ENCODE measurements at places on chromosomes 6 and 20.

GRCh38 chr6:54132587-54132986 lies 21.3 kb downstream of the MLIP start:
- DNase-seq, result no peak

DNA sequence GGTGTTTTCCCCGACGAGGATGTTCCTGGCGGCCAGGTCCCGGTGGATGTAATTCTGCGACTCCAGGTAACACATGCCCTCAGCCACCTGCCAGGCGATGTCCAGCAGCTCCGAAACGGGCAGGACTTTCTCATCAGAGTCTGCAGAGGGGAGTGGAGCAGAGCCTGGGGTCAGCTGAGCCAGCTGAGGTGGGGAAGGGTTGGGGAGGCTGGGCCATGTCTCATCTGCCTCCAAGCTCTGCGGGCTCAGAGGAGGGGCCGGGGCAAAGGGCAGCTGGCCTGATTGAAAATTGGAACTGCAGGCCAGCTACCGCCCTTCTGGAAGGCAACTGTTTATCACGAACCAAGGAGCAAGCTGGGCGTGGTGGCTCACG lies 6.4 kb downstream of the PTK6 start:
- DNase-seq, result no peak

DNA sequence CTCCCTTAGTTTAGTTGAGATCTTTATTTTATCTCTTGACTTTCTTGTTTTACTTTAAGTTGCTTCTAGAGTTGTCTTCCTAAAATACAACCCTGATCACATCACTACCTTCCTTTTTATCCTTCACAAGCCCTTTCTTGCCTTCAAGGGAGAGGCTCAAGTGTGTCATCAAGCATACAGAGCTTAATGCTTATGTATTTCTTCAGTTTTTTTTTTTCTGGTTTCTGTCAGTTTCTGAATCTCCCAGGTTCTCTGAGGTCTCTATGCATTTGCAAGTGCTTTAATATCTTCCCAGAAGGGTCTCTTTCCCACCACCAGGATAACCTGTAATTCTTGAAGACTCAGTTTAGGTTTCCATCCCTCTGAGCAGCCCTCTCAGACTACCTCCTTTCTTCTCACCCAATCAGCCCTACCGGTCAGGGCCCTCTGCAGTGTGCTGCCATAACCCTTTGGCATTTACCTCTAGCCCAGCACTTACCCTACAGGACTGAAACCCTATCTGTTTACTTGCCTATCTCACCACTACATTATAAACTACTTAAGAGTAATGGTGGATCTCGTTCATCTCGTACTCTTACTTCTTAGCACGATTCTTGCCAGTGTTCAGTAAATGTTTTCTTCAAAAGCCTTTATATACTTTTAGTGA lies 36.9 kb downstream of the EYA4 start:
- no peak for DNase-seq

DNA sequence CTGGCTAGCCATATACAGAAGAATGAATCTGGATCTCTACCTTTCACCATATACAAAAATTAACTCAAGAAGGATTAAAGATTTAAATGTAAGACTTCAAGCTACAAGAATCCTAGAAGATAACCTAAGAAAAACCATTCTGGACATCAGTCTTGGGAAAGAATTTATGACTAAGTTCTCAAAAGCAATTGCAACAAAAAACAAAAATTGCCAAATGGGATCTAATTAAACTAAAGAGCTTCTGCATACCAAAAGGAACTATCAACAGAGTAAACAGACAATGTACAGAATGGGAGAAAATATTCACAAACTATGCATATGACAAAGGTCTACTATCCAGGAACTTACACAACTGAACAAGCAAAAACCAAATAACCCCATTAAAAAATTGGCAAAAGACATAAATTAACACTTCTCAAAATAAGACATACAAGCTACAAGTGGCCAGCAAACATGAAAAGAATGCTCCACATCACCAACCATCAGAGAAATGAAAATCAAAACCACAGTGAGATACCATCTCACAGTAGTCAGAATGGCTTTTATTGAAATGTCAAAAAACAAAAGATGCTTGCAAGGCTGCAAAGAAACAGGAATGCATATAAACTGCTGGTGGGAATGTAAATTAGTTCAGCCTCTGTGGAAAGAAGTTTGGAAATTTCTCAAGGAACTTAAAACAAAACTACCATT lies 66.8 kb upstream of the RSPO3 start:
- no peak for DNase-seq

DNA sequence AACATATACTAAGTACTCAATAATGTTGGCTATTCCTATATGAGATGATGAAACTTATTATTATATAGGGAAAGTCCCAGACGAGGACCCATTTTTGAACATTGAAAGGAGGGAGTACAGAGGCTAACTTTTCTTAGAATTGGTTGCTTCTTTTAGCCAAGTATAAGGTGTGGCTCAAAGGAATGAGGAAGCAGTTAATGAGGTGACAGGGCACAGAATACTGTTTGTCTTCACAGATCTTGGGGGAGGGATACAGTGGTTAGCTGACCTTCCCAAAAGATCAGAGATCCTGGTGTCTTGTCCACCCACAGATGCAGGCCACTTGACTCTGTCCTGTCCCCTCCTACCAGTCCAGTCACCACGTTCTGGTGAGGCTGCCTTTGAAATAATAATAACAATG lies 67.8 kb upstream of the EPB41L1 start:
- DNase-seq, result no peak

- DNase-seq, result no peak
These were observed 16.7 kb upstream of the IRAK1BP1 start for GRCh38 chr6:78850621-78851020.

DNA sequence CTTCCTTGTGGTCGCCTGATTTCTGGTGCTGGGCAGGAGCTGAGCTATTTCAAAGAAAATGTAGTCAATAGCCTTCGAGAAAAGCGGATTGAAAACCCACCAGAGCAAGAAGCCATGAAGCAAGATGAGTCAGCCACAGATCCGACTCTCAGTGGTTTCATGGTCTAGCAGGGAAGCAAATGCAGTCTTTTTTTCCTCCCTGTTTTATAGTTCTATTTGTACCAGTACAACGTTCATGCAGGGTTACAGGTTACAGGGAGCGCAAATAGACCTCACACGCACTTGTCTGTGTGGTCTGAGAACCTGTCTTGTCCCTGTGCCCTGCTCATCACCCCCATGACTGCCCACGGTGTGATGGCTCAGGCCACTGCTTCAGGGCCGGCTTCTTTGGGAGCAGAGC lies 309.8 kb upstream of the SUPT3H start:
- no peak for DNase-seq

DNA sequence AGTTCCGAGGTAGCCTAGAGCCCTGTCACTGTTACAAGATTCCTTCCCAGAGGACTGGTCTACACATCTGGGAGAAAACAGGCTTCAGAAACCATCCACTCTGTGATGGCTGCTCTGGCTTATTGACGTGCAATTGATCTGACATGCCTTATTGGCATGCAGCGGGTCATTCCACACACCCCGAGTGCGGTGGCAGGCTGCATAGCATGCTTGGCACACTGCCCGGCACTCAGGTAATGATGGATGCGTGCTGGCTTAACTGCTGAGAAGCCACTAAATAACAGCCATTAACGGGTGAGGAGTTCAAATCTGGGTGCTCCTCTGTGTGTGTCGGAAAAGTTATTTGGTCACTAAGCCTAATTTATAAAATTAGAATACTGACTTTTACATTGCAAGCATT lies 67.9 kb upstream of the CDH4 start:
- no peak for DNase-seq

DNA sequence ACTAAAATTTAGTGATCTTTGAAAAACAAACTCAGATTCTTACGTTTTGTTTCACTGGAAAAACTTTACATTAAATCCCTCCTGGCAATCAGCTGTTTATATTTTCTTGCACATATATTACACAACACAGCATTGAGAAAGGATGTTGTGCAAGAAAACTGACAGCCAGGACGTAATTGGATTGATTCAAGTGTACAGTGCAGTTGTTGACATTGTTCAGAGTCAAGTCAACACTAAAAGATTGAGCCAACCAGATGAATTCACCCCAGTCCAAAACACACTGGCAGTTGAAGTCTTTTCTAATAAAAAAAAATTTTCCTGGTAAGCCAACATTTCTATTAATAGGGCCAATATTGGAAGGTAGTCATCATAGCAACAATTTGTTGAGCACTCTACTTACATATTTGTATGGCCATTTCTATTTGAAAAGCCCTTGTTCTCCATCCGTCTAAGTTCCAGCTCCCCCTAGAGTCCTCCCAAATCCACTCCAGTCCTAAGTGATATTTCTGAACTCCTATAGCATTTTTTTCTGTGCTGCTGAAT lies 20.9 kb upstream of the VNN1 start:
- peak; percentile 14 for DNase-seq

GRCh38 chr6:134772671-134773360 lies 177.1 kb downstream of the ALDH8A1 start:
- no peak for DNase-seq

DNA sequence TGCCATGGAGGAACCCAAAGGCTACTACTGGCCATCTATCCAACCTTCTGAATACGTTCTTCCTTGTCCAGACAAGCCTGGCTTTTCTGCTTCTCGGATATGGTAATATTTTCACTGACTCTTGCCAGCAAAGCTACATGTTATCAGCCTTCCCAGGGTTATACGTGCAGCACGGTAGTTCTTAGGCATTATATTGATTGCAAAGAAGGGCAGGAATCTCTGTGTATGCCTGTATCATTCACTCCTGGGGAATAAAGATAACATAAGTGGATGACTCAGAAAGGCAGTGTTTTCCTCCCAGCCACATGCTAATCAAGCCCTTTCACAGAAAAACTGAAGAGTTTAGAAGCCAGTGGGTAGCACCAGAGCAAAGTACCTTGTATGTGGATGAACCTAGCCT lies 98.7 kb downstream of the ADGRG6 start:
- no peak for DNase-seq

- DNase-seq, result no peak
These were observed 15.1 kb upstream of the HIVEP2 start for GRCh38 chr6:142960098-142960497.

DNA sequence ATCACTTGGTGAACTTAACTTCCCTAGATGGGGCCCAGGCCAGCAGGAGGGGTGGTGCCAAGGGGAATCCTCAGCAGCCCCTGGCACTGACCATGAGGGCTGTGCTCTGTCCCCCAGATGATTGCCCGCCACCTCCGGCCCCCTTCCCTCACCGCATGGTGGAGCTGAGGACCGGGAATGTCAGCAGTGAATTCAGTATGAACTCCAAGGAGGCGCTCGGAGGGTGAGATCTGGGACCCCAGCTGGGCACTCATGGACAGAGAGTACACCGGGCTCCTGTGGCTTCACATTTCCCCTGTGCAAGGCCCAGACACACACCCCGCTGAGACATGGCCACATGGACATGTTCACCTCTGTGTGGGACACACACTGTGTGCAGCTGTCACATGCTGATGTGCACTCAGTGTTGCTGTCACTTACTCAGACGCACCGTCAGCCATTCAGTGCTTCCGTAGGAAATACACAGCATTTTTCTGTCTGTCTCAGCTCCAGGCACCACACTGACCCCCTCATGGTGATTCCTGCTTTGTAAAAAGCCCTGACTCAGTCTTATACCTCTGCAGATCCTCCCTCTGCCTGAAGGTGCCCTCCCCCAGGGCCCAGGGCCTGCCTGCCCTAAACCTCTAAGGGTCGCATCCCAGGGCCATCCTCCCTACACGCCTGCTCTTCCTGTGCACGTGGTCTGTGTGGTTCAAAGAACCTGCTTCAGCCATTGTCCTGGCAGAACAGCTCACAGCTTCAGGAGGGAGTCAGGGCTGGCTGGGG lies 4.4 kb downstream of the MYLK2 start:
- DNase-seq, result no peak

DNA sequence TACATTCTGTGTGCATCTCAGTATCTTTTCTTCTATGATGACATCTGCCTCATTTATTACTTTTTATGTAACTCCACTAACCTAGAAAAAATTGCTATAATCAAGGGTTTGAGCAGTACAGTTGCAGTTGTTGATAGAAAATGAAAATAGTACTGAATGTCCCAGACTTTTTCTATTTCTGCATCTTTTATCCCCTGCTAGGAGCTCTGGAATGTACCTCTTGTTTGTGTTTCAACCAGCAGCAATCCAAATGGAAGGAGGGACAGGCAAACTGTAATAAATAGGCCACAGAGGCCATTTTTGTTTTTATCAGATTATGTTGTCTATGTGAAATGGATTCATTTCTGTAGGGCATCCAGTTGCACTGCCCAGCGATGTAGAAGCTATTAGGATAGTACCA lies 536.9 kb downstream of the KIF16B start:
- DNase-seq, result no peak

DNA sequence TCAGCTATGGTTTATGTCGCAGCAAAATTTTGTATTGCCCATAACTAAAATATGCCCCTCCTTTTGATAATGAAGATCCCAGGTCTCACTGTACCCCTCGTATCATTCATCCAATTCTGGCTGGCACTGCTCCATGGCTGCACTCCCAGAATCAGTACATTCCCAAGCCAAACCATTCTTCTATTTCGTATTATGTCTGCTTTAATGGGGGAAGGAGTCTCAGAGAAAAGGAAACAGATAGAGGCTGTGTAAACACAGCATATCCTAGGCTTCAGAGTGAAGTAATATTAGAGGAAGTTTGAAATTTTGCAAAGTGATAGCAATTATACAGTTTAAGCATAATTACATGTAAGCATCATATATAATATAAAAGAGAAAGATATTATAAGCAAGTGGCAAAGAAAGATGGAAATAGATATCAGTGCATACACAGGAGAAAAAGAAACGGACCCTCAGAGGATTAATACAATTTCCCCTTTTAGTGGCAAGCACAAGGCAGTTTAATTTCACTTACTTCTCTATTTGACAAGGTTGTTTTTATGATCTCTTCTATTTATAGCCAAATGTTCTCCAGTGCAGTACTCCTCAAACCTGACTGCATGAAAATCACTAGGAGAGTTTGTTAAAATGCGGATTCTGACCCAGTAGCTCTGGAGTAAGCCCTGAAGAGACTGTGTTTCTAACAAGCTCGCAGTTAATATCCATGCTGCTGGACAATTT lies 56.5 kb upstream of the TENT5A start:
- no peak for DNase-seq

DNA sequence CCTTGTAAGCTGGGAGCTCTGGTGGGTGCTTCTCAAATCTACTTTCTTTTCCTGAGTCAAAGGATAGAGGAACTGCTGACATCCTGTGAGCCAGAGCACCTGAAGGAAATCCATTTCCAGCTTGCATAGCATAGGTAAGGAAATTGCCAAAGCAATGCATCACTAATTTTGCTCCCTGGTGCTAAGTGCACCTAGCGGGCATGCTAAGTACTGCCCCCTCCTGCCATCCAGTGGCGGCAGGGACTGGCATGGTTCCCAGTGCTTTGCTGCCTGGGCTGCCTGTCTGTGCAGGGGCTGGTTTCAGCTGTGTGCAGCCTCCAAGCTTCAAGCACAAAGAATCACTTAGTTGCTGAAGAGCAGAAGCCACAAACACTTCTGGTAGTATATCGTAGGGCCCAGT lies 63.9 kb downstream of the FARS2 start:
- no peak for DNase-seq
